ENCODE measurements at places on chromosomes 2 and 18. TPM values are rescaled to one million over a fixed set of nuclear protein-coding genes. Genes with fewer than 3 reads are reported as not detected.

DNA sequence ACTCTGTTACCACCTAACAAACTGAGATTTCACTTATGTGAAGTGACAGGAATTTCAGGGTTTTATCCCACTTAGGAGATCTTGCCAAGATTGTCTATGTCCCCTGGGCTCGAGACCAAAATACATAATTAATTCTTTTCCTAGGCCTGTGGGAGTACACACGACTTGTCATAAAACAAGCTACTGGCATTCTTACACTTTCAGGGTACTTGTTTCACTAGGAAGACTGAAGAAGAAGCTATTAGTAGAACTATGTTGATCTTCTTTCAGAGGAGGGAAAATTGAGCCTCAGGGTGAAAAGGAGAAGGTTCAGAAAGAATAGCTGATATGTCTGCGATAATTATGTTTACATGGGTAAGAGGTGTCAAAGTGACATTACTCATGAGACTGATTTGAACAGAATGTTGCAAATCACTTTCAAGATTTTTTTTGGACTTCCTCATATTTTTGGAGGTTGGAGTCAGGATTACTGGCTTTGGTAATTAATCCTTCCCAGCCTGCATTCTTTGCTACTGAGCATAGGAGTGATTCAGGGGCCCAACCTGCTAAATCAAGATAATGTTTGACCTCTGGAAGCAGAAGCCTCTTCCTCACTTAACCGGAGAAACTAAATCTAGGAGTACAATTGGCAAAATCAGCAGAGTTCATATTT is 240.0 kb upstream of the NT5C1B start:
- DNase-seq: peak; percentile 62

- no peak for DNase-seq
Observed at GRCh38 chr2:82256983-82257632, 1952.6 kb upstream of the LRRTM1 start.

GRCh38 chr2:20578266-20578894 is 72.5 kb downstream of the HS1BP3 start:
- no peak for DNase-seq

- DNase-seq: no peak
Observed at GRCh38 chr2:16096962-16097361, 156.6 kb downstream of the MYCN start.

DNA sequence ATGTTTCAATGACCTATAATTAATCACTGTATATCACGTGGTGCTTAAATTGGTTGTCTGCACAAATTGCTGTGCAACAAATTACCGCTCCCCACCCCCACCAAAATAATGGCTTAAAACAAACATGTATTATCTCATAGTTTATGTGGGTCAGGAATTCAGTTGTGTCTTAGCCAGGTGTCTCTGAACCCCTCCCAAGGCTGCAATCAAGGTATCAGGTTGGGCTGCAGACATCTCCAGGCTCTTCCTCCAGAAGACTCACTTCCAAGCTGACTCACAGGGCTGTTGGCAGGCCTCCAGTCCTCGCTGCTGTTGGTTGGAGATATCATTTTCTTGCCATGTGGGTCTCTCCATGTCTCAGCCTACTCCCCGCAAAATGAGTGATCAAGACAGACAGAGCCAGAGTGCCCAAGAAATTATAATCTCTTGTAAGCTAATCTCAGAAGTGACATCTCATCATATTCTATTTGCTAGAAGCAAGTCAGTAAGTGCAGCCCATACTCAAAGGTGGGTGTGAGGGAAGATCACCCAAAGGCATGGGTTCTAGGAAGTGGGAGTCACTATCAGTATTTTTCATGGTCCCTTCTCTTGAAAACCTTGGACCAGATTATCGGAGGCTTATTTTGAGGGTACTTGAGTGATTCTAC is 38.4 kb downstream of the SPC25 start:
- no peak for DNase-seq

DNA sequence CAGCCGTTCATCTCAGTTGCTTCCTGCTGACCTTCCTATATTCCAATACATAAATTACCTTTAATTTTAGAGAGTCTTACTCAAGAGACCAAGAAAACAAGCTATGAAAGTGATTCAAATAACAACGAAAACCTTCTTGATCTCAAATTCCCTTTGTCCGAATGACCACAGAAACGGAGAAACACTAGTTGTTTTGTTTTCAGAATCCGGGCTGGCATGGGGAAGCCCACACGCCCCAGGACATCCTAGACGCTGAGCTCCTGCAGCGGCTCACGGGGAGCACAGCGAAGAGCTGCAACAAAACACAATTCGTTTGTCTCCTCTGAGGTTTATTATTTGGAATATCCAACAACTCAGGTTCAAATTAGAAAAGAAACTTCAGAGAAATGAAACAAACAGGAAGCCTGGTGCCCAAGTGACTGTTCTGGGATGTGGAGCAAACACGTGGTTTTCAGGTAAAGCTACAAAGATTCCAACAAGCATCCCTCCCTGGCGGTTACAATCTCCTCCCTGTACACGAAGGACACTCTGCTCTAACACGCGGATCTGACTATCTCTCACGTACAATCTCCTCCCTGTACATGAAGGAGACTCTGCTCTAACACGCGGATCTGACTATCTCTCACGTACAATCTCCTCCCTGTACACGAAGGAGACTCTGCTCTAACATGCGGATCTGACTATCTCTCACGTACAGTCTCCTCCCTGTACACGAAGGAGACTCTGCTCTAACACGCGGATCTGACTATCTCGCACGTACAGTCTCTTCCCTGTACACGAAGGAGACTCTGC is 237.5 kb downstream of the TWIST2 start:
- no peak for DNase-seq

- peak; percentile 57 for DNase-seq
Observed at GRCh38 chr2:158723921-158724802, 71.0 kb upstream of the DAPL1 start.

DNA sequence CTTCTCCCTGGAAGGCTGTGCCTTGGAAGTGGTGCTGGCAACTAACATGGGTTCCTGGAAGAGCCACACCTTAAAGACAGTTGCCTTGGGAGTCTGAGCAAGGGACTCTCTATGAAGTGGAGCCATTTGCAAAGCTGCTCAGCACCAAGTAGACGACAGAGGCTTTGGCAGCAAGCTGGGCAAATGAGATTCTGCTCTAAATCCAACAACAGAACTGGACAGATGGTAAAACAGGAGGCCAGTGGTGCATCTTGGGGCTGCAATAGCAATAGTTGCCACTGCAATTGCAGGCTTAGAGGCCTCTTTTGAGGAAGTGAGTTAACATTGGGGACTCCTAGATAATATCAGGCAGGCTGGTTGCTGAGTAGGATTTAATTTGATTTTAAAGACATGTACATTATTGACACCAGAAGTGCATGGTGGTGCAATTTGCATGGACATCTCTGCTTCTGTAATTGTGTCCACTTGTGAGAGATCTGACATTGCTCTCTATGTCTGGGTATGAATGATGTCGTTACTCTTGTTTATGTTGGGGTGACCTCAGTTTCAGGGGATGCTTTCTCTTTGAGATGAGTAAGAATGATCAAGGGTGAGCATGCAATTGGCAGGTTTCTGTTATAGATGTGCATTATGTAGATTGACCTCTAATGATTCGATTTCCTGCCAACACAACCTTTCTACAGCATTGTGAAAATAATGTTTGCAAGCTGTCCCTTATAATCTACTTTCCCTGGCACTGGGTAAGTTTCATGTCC is 568.3 kb upstream of the MEX3C start:
- no peak for DNase-seq

- DNase-seq: no peak
Observed at GRCh38 chr2:138922973-138923563, 142.9 kb upstream of the NXPH2 start.

- peak; percentile 23 for DNase-seq
Observed at GRCh38 chr2:69767034-69767433, 25.1 kb downstream of the ANXA4 start.

DNA sequence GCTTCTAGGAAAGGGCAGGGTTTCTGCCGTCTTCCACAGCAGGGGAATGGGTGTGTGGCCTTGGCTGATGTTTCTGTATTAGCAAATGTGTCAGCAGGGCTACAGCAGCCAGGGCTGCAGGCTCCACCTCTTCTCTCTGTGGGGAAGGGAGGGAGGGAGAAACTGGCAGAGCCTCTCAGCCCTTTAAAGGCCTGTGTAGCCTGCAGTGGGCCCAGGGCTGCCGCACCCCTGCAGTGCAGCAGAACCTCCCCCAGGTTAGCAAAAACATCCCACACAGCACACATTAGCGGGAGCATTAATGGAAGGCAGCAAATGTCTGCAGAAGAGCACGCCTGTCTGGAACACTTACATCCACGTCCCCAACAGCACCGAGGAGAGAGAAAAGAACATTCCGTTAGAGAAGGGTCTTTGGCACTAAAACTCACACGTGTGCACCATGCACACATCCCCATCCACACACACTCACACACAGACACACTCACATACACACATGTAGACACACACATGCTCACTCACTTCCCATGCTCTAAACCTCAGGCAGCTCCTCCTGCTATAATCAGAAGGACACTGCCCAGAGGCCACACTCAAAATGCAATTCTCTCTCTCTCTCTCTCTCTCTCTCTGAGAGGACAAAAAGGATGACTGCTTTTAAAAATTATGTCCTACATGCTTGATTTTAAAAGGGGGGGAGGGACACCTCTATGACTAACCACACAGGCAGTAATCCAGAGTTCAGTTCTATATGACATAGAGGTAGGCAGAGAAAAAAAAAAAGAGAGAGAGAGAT is 24.1 kb downstream of the MRPL35 start:
- DNase-seq: peak; percentile 83

DNA sequence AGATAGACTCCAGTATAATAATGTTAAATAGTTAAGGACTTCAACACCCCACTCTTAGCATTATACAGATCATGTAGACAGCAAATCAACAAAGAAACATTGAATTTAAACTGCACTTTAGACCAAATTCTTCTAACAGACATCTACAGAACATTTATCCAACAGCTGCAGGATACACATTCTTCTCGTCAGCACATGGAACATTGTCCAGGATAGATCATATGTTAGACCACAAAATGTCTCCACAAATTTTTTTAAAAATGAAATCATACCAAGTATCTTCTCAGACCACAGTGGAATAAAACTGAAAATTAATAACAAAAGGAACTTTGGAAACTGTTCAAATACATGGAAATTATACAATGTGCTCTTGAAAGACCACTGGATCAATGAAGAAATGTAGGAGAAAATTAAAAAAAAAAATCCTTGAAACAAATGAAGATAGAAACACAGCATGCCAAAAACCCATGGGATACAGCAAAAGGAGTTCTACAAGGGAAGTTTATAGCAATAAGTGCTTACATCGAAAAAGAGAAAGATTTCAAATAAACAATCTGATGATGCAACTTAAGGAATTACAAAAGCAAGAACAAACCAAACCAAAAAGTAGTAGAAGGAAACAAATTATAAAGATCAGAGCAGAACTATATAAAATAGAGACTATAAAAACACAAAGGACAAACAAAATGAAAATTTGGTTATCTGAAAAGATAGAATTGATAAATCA is 12.3 kb upstream of the SPP2 start:
- DNase-seq: no peak

DNA sequence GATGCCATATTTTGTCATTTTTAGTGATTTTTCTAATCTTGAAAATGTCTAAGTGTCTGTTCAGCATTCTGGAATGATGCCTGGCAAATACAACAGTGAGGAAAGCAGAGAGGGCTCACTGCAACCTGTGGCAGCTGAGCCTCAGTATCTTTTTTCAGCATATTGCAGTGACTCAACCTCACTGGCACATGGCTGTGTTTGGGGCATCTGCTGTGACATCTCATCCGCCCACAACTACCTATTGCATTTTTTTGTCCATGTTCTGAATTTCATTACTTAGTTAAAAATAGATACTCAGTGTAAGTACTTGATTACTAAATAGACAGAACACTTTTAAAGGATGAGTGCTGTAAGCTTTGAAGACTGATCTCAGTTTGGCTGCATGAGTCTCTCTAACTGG is 10.7 kb downstream of the BABAM2 start:
- no peak for DNase-seq

PRSS56 gene
- total RNA-seq: not detected

TMEM17 gene
- total RNA-seq: 3.3 TPM

VIT gene
- total RNA-seq: 31.1 TPM

SOWAHC gene
- total RNA-seq: 17.7 TPM

CNRIP1 gene
- total RNA-seq: 46.3 TPM

DNAJC5G gene
- not detected for total RNA-seq

TMEM198 gene
- total RNA-seq: 1.1 TPM
